ENCODE measurements at places on chromosomes 1 and 21. TPM values are rescaled to one million over a fixed set of nuclear protein-coding genes. Genes with fewer than 3 reads are reported as not detected.
A peak's percentile ranks its signal among the peaks of the same experiment; 100 is the strongest.

- H3K4me3 ChIP-seq, result no peak overlapping the region
- no peaks in the 10 kb centered on the region for H3K4me1 ChIP-seq
- peaks cover 28% of the 10 kb centered on the region for H3K36me3 ChIP-seq
- H3K27me3 ChIP-seq, result no peaks in the 10 kb centered on the region
- no peak for DNase-seq
Measured at GRCh38 chr1:235239851-235240250, 78.8 kb upstream of the RBM34 start.

- H3K27ac ChIP-seq, result peak overlapping the region; percentile 92
- no peaks in the 10 kb centered on the region for H3K36me3 ChIP-seq
- H3K4me1 ChIP-seq, result peaks cover 47% of the 10 kb centered on the region
- no peak for DNase-seq
- H3K27me3 ChIP-seq, result no peaks in the 10 kb centered on the region
- no peak overlapping the region for H3K4me3 ChIP-seq
Measured at GRCh38 chr21:26565111-26565510, 8.0 kb downstream of the CYYR1 start.

DNA sequence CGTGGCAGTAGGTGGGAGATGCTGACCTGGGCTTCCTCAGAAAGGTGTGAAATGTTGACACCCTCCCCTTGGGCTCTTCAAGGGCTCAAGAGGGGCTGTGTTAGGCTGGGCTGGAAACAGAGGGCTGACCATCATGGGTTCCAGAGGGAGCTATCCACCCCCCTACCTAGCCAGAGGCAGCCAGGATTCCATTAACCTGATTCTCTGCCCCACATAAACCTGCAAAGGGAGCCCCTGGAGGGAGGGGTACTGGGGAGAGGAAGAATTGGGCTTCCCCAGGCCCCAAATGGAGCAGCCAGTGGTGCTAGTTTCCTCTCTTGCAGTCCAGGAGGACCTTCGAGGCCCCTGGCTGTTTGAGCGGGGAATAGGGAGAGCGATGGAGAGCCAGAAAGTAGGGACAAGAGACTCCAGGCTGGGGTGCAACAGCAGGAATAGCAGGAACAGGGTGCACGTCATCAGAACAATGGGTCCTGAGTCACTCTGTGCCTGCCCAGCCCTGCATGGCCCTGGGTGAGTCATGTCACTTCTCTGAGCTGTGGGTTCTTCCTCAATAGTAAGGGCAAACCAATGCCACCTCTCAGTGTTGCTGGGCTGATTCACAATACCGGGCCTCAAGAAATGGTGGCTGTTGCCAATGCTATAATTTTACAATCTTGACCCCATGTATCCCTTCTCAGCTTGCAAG is 121.2 kb downstream of the EPHB2 start:
- no peak overlapping the region for H3K27ac ChIP-seq
- no peaks in the 10 kb centered on the region for H3K36me3 ChIP-seq
- H3K4me3 ChIP-seq, result no peak overlapping the region
- peaks cover 5% of the 10 kb centered on the region for H3K27me3 ChIP-seq
- H3K4me1 ChIP-seq, result peaks cover 26% of the 10 kb centered on the region

DNA sequence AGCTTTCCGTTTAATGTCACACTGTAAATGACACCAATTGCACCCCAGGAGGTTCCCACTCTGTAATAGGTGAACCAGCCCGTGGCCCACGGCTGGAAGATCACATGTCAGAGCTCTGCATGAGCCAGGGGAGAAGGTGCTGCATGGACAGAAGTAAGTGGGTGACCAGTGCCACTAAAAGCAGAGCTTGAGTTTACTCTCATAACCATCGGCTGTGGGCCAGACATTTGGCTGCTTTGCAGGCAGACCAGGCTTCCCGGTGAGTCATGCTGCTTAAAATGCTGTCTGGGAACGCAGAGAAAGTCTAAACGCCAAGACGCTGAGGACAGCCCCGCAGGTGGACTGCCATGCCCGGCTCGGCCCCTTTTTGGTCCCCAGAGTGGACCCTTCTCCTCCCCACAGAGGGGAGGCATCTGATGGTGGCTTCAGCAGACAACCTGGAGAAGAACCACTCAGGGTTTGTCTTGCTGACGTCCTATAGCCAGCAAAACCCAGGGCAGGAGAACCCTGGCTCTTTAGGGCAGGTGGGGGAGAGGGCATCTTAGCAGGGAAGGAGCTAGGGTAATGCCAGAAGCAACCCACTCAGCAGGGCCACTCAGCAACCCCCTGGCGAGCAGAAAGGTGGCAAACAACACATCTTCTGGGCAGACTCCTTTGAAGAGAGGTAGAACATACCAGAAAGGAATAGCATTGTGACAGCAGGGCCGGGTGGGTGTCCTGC is 7.3 kb downstream of the KIAA2013 start:
- no peak overlapping the region for H3K4me3 ChIP-seq
- peaks cover 50% of the 10 kb centered on the region for H3K36me3 ChIP-seq
- peak overlapping the region; percentile 82 for H3K27ac ChIP-seq
- peak; percentile 72 for DNase-seq
- no peaks in the 10 kb centered on the region for H3K27me3 ChIP-seq

GRCh38 chr1:114892194-114892918 is 37.7 kb downstream of the SYCP1 start:
- no peaks in the 10 kb centered on the region for H3K4me1 ChIP-seq
- H3K27me3 ChIP-seq, result peaks cover 47% of the 10 kb centered on the region
- DNase-seq, result no peak
- no peak overlapping the region for H3K4me3 ChIP-seq

DNA sequence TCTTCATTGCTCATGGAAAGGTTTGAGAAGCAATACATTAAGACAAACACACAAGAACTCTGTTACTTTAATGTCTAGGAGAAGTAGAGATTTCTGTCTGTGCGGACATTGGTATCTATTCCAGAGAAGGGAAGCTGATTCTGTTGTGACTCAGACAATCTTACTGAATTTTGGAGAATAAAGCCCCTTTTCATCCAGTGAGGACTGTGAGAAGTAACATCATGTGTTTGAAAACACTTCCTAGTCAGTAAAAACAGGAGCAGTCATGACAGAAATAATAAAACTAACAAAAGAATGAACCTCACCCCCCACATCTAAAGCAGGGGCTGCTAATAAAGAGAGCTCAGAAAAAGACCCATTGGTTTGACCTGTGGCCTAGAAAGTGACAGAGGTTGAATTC is 46.6 kb downstream of the NEK7 start:
- H3K36me3 ChIP-seq, result no peaks in the 10 kb centered on the region
- no peaks in the 10 kb centered on the region for H3K27me3 ChIP-seq
- H3K4me1 ChIP-seq, result peaks cover 86% of the 10 kb centered on the region
- peak overlapping the region; percentile 11 for H3K27ac ChIP-seq

Gene HSPA13
- total RNA-seq, result 14.6 TPM

DNA sequence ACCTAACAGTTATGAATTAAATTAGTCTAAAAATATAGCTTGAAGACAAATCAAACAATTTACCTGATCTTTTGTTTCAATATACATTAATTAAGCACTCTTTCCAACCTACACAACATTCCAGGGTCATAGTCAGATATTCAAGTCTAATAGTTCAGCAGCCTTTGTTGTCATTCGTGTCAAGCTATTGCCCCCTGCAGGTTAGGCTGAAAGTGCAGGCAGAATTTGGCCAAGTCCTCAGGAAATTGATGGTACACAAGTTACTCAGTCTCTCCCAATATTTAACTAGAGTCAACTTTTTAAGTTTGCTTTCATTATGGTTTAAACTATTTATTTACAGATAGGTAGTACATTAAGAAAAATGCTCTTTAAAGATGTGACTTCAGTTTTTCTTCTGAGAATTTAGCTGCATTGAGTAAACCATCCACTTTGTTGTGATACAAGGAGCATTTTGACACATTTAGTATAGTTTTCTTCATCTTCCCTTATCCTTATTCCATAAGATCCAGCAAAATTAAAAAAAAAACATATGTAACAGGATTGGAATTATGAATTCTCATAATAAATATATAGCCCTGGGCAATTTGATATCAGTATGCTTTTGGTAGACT is 130.3 kb upstream of the DPYD start:
- no peaks in the 10 kb centered on the region for H3K36me3 ChIP-seq
- H3K4me1 ChIP-seq, result peaks cover 29% of the 10 kb centered on the region
- no peak overlapping the region for H3K4me3 ChIP-seq
- DNase-seq, result peak; percentile 45
- peaks cover 93% of the 10 kb centered on the region for H3K27me3 ChIP-seq

- H3K27me3 ChIP-seq, result no peaks in the 10 kb centered on the region
- H3K4me3 ChIP-seq, result peak overlapping the region; percentile 45
- peak overlapping the region; percentile 7 for H3K27ac ChIP-seq
- H3K4me1 ChIP-seq, result peaks cover 10% of the 10 kb centered on the region
- DNase-seq, result no peak
Measured at GRCh38 chr1:84795966-84796600, 96.9 kb downstream of the LPAR3 start.

Gene PIGV
- 5.6 TPM for total RNA-seq

DNA sequence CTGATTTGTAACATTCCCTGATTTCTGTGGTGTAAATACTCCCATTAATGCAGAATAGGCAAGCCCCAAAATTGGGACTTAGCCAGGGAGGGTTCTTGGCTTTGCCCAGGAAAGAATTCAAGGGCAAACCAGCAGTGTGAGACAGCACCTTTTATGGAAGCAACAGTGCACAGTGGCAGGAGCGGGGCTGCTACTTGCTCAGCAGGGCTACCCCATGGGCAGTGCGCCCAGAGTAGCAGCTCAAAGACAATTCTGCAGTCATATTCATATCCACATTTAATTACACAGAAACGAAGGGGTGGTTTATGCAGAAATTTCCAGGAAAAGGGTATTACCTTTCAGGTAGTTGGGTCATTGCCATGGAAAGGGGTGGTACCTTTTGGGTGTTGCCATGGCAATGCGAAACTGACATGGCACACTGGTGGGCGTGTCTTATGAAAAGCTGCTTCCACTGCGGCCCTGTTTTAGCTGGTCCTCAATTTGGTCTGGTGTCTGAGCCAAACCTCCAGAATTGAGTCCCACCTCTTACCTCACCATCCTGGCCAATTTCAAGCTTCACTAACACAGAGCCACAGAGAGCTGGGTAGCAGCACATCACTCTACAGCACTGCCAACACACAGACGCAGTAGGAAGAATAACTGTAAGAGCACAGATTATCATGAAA is 35.9 kb downstream of the FHAD1 start:
- H3K27me3 ChIP-seq, result peaks cover 4% of the 10 kb centered on the region
- H3K4me1 ChIP-seq, result peaks cover 21% of the 10 kb centered on the region
- peak; percentile 26 for DNase-seq

GRCh38 chr1:212125654-212126053 is 90.1 kb downstream of the DTL start:
- DNase-seq, result no peak
- H3K4me3 ChIP-seq, result no peak overlapping the region
- H3K27ac ChIP-seq, result no peak overlapping the region

DNA sequence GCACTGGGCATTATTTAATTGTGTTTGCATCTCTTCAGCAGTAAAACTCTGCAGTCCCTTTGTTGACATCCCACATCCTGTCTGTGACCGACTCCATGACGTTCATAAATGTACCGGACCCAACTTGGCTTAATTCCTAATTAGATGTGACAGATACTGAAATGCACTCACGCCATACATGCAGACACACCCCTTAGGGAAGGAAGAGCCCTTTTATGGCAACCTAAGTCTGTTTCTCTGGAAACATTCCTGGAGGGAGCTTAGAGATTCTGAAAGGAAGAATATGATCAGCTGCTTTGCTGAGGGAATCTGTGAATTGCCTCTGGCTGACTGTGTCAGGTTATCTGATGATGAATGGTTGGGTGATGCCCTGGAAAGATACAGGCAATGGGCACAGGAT is 33.4 kb downstream of the ADAMTS5 start:
- no peak overlapping the region for H3K27ac ChIP-seq
- H3K4me3 ChIP-seq, result no peak overlapping the region
- H3K36me3 ChIP-seq, result peaks cover 7% of the 10 kb centered on the region
- H3K27me3 ChIP-seq, result no peaks in the 10 kb centered on the region

DNA sequence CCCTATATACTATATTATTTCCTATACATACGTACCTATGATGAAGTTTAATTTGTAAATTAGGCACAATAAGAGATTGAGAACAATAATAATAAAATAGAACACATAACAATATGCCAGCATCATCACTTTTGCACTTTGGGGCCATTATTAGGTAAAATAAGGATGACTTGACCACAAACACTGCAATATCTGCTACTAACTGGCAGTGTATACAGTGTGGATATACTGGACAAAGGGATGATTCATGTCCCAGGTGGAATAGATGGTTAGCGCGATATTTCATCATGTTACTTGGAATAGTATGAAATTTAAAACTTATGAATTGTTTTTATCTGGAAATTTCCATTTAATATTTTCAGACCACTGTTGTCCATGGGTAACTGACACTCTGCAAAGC is 35.4 kb upstream of the TXLNA start:
- peaks cover 8% of the 10 kb centered on the region for H3K36me3 ChIP-seq
- DNase-seq, result no peak
- H3K4me1 ChIP-seq, result peaks cover 41% of the 10 kb centered on the region
- H3K4me3 ChIP-seq, result no peak overlapping the region
- no peaks in the 10 kb centered on the region for H3K27me3 ChIP-seq

Data from left ventricle myocardium inferior (tissue), 1 donor.